Nucleus accumbens (tissue), 56 donors: ENCODE measurements at places on chromosomes 2 and 18.

DNA sequence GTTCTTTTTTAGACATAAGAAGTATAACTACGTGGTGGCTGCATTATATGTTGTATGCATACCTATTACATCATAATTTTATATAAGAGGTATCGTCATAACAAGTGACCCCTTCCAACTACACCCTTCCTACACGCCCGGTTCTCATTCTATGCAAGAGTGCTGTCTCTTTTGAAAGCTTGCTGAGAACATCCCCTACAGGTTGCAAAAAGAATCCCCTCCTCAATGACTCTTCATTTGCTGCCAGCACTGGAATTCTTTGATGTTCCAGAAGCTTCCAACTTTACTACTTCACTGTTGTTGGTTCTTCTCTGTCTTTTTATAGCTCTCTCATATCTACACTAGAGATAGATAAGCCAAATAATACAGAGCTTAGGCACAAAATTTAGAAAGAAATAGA lies 66.4 kb downstream of the CDH7 start:
- no peak for DNase-seq

DNA sequence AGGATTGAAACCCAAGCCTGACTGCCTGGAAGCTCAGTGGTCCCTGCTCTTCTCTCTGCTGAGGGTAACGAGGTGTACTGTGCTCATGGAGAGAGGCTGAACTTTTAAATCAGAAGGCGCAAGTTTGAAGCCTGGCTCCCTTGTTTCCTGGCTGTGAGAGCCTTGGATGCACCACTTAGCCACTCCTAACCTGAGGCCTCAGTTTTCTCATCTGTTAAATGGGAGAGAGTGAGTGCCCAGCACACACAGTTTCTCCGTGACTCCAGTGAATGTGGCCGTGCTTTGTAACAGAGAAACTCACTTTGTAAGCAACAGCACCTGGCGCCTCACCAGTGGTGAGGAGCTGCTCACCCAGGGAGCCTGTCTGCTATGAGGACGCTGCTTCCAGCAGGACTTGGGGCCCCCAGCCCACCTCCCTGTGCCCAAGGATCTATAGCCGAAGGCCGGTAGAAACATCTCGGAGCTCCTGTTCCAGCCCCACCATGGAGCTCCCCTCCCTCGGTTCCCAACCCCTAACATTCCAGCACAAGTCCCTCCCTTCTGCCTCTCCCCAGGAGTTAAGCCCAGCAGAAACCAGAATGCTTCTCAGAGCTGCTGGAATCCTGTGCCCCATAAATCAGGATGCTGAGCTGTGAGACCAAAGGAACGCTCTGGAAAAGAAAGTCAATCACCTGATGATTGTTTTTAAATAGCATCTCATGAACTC lies 20.3 kb upstream of the KCNK3 start:
- no peak for DNase-seq

- no peak for DNase-seq
These were observed 89.8 kb upstream of the SP3 start for GRCh38 chr2:174054926-174055325.

DNA sequence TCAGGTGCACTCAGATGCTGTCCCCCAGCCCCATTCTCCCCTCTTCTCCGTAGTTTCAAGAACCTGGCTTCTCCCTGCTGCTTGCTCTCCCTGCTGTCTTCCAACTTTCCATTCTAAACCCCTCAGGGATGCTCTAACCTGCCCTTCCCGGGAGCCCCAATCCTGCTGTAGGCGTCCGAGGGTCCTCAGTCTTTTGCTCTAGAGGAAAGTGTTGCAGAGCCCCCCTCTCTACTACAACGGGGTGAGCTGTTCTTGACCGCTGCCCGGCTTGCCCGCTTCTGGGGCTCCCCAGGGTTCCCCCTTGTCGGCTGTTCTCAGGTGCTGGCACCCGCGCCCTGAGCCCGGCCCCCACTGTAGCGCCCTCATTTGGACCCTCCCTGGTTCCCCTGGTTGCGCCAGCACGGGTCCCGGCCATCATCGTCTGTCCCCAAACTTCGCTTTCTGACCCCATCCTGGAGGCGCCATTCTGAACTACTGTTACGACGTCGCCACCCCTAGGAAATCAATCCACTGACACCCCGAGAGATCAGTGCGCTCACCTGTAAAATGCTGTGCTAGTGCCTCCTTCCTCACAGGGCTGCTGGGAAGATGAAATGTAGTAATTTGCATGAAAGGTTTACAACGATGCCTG lies 31.9 kb upstream of the REG3G start:
- no peak for DNase-seq

- no peak for DNase-seq
These were observed 106.1 kb upstream of the EML6 start for GRCh38 chr2:54617409-54617808.

DNA sequence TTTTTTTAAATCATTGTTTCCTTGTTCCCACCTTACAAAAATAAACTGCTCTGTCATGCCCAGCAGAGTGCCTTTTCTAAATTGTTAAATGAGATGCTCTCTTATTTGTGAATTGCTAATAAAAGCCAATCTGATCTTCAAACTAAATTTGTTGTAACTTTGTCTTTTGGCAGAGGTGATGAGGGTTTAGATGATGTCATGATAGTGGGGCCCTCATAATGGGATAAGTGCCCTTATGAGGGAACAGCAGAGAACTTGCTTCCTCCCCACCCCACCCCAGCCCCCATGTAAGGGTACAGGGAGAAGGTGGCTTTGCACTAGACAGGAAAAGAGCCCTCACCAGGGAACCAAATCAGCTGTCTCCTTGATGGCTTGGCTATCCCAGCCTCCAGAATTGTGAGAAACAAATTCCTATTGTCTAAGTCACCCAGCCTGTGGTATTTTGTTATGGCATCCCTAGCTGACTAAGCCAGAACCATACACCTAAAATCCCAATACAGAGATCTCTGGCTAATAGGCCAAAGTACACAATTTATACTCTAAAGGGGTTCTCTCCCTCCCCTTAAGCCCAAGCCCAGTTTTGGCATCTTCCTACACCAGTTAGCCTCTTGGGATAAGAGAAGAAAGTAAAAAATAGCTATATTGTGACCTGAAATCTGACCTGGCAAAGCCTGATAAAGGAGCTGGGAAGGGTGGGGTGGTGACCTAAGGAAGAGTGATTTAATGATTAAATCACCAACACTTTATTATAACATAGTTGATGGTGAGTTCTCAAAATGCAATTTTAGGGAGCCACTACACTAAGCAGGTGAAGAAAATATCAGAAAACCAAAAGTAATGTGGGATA lies 40.3 kb upstream of the HNRNPA3 start:
- no peak for DNase-seq

- no peak for DNase-seq
These were observed 308.3 kb upstream of the SLC8A1 start for GRCh38 chr2:40760071-40760666.

DNA sequence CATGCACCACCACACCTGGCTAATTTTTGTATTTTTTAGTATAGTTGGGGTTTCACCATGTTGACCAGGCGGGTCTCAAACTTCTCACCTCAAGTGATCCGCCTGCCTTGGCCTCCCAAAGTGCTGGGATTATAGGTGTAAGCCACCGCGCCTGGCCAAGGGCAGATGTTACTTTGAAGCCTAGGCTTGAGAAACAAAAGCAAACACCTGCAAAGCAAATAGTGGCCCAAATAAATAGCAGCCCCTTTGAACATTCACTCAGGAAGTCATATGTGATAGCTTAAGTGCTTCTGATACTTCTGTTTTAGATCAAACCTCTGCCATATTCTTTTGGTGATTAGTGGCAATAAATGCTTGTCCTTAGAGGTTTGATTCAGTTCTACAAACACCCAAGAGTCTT lies 404.5 kb upstream of the SMIM21 start:
- no peak for DNase-seq

- DNase-seq, result no peak
These were observed 26.0 kb downstream of the CROCC2 start for GRCh38 chr2:240932001-240932723.

DNA sequence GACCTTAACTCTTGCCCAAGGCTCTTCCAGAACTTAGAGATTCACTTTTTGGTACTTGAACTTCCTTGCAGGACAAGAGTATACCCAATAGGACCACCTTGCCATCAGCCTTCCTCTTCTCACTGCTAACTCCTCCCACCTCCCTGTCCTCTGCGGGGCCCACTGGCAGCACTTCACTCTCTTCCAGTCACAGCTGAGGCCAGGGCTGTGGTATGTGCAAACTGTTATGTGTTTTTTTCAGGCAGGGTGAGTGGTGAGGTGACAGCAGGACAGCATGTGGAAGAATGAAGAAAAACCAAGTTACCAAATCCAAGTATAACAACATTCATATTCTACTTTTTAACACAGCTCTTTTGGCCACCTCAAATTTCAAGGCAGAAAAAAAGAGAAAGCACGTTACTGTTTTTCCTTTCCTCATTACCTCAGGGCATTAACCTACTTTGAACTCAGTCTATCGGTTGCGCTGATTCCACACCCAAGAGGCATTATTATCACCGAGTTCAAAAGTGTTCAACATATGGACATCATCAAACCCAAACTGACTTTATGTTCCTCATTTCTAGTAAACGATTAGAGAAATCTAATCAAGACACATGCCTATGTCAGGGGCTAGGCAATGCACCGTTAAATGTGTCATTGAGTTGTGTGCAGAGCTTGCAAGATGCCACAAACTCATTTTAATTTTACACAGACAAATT lies 605.2 kb upstream of the SYT4 start:
- no peak for DNase-seq

GRCh38 chr2:212882626-212883025 lies 268.8 kb downstream of the IKZF2 start:
- no peak for DNase-seq

GRCh38 chr2:177467646-177468045 lies 75.1 kb downstream of the AGPS start:
- DNase-seq, result no peak

DNA sequence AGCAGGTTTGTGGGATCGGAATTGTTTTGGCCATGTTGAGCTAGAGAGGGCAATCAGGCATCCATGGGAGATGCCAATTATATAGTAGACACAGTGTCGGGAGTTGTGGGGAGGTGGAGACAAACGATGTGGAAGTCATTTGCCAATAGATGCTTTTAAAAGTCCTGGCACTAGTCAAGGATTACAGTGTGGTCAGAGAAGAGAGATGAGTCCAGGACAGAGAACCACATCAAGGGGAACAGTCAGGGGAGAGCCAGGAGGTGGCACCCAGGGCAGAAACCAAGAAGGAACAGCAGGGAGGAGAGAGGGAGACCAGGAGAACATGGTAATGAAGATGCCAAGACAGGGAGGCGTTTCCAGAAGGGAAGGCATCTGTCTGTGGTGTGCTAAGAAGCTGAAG lies 81.2 kb downstream of the ARL4C start:
- no peak for DNase-seq

DNA sequence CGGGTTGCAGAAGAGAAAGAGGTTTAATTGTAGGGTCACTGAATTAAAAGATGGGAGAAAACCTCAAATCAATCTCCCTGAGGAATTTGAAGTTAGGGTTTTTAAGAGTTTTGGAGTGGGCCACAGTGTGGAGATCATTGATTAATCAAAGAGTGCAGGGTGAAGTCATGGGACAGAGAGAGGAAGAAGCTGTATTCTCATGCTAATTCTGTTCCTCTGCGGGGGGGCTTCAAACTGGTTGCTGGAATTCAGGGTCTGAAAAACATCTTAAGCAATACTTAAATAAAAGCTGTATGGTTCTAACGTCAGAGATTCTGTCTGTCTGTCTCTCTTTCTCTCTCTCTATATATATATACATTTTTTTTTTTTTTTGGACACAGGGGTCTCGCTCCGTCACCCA lies 169.8 kb upstream of the SPATS2L start:
- DNase-seq, result no peak

GRCh38 chr2:127255146-127255545 lies 35.0 kb upstream of the CYP27C1 start:
- no peak for DNase-seq

GRCh38 chr2:67156796-67157195 lies 240.3 kb upstream of the ETAA1 start:
- no peak for DNase-seq

DNA sequence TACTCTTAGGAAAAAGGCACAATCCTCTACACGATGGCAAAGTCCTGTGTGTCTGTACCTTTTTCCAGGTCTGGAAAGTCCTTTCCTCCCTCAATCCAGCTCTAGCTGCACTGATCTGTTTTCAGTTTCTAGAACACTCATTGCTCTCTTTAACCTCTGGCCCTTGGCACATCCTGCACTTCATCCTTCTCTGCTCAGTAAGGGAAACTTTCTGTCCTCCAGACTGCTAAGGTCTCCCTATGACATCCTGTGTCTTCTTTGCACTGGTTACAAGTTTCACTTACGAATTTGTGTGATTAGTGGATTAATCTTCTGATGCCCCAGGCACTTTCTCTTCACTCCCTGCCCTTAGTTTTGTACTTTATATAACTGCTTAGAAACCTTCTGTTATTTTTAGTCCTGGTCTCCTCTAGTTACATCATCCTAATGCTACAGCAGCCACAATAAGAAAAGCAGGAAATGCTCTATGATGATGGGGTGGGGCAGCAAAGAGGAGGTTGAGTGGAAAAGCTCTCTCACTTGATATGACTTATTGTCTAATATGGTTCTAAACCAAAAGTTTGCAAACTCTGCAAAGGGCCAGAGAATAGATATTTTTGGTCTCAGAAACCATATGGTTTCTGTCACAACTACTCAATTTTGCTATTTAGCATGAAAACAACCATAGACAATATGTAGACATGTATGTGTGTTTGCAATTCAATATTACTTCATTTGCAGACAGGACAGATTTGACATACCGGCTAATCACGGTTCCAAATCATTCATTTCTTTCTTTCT lies 568.2 kb downstream of the THSD7B start:
- no peak for DNase-seq

DNA sequence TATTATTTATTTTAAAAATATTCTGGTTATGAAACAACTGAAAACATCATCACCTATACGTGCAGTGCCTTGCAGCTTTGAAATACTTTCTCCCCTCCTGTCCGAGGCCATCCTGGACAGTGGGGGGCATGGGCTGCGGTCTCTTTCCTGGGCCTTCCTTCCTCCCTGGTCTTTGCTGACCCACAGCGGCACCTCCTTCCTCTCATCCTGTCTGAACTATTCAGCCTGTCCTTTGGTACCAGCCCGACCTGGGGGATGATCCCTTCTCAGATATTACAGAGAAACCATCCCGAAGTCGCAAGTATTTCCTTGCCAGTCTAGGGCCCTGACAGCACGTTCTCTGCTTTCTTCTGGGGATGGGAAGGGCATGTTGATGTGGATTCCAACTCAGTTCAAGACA lies 736.6 kb upstream of the HS6ST1 start:
- DNase-seq, result no peak

GRCh38 chr2:127637725-127638252 lies 8.2 kb upstream of the GPR17 start:
- no peak for DNase-seq

DNA sequence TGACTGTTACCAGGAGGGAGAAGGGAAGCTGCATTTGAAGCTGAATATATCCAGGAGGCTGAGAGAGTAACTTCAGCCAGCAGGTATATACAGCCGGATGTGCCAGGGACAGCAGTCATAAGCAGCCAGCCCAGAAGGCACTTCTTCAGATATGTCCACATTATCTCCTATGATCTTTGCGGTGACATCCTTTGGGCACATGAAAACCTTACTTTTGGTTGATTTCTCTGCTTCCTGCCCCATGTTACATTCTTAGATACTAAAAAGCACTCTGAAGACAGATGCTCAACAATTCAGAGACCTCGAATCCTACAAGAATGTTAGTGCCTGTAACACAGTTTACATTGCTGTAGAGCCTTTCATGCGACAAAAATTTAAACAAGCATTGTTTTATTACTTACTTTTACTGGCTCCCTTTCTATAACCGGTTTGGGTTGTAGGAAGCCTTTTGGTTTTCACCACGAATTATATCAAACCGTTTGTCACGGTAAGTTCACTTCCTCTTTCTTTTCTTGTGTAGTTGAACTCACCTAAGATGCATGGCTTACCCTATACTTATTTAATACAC lies 50.3 kb upstream of the TLK1 start:
- no peak for DNase-seq

GRCh38 chr2:17355608-17356329 lies 162.5 kb downstream of the RAD51AP2 start:
- no peak for DNase-seq
